ENCODE measurements at places on chromosomes 6 and 20.

DNA sequence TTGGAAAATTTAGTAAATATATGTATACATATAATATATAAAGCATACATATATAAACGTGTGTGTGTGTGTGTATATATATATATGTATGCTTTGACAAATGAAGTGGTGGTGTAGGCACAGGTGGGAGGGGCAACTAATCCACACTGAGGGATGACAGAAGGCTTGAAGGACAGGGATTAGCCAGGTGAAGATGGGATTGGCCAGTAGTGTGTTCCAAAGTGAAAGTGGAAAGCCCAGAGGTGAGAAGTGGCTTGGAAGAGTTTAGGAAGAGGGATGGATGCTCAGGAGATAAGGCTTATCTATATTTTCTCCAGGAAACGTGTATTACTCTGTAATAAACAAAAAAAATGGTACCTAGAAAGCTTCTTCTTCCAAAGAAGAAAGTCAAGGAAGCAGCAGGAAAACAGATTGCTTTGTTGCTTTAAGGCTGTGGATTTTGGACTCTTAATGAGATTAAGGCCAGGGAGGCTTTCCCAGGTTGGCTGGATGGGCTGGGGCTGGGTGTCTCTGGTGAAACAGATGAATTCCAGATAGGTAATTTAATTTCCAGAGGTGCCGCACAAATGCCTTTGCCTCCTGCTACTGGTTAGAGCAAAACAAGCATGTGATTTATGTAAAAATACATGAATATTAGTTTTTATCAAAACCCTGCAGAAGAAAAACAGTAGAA, 63.9 kb downstream of the JARID2 start:
- H3K4me1 ChIP-seq = no peaks in the 10 kb centered on the region
- H3K4me3 ChIP-seq = no peak overlapping the region
- H3K27ac ChIP-seq = no peak overlapping the region
- no peak for DNase-seq
- H3K27me3 ChIP-seq = no peaks in the 10 kb centered on the region

DNA sequence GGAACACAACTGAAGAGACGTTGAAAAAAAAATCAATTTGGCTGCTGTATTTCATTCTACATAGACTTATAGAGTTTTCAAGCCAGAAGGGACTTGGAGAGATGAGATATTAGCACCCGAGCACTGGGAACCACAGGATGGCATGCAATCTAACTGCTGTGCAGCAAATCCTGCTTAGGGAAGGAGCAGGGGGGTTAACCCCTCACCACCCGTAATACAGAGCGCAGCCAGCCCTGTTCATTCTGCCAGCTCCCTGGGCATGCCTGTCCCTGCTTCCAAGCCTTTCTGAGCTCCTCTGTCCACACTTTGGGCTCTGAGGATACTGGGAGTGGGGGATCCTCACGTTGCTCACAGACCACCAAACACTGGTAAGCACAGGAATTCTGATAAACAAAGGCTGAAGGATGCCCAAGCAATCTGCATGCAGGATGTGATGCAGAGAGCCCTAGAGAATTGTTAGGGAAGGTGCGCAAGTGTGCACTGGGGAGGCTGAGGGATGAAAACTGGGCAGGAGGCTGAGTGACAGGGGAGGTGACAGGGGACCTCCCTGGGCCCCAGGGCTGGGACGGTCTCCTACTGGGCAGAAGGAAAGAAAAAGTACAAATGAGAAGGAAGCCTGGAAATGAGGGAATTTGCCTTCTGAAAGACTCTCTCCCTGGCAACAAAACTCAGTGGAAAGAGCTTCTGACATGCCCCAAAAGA, 34.0 kb downstream of the CPNE5 start:
- H3K27me3 ChIP-seq = peaks cover 4% of the 10 kb centered on the region
- no peak overlapping the region for H3K27ac ChIP-seq
- no peaks in the 10 kb centered on the region for H3K4me1 ChIP-seq
- DNase-seq = no peak
- H3K36me3 ChIP-seq = no peaks in the 10 kb centered on the region

DNA sequence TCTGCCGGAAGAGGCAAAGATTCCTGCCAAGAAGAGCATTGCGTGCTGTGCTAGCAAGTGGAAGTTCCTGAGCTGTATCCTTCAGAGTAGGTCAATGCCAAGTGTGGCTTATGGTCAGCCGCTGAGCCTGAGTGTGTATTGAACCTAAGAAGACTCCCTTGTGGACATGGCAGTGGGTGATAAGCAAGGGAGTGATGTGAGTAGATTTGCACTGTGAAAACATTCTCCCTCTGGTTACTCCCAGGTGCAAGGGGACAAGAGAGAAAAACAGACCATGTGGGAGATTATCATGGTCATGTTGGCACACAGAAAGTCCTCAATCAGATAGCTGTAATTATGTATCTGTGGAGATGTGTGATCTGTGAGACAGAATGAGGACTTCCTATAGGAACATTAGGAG, 6.1 kb upstream of the TMEM74B start:
- no peak for DNase-seq
- no peaks in the 10 kb centered on the region for H3K36me3 ChIP-seq
- H3K4me1 ChIP-seq = peaks cover 2% of the 10 kb centered on the region
- H3K27me3 ChIP-seq = peaks cover 13% of the 10 kb centered on the region
- H3K4me3 ChIP-seq = no peak overlapping the region
- no peak overlapping the region for H3K27ac ChIP-seq

- no peak overlapping the region for H3K27ac ChIP-seq
- no peaks in the 10 kb centered on the region for H3K4me1 ChIP-seq
- no peaks in the 10 kb centered on the region for H3K36me3 ChIP-seq
- no peak overlapping the region for H3K4me3 ChIP-seq
- DNase-seq = no peak
These were observed 4.9 kb upstream of the SCP2D1 start for GRCh38 chr20:18808712-18809111.

DNA sequence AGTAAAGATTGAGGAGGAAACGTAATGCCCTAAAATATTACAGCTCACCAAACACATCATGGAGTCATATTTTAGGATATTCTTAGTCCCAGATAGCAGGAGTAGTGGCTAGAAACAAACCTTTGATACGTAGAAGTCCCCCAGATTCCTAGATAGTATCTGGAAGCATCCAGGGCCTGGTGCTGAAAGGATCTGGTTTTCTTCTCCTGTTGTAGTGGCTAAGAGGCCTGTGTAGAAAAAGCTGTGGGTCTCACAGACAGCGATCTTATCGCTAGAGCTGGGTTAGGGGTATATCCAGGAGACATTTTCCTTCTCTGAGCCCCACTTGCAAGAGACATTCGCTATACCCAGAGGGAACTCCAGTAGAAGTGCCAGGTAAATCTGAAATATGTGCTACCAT, 139.9 kb downstream of the KCNQ5 start:
- H3K4me1 ChIP-seq = no peaks in the 10 kb centered on the region
- no peak for DNase-seq
- no peak overlapping the region for H3K27ac ChIP-seq
- no peak overlapping the region for H3K4me3 ChIP-seq
- H3K36me3 ChIP-seq = no peaks in the 10 kb centered on the region
